ENCODE measurements at places on chromosomes 4 and X. TPM values are rescaled to one million over a fixed set of nuclear protein-coding genes. Genes with fewer than 3 reads are reported as not detected.

The SRPK3 gene
- total RNA-seq, result not detected

- DNase-seq, result no peak
Observed at GRCh38 chrX:11215191-11215921, 77.9 kb upstream of the AMELX start.

DNA sequence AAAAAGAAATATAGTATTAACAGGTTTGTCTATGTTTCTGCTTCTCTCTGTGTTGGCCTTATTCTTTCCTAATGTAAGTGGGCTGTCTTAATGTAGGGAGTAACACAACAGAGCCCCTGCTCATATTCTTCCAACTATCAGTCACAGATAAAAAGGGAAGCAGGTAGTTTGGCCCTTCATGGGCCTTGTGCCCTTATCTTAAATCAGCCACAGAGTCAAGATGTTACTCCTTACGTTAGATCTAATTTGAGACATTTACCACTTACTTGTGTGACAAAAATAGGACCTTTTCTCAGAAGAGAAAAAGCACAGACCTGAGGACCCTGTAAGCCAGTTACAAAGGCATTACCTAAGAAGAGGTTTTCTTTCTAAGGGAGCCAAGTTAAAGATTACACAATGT lies 589.0 kb downstream of the GRXCR1 start:
- DNase-seq, result no peak

DNA sequence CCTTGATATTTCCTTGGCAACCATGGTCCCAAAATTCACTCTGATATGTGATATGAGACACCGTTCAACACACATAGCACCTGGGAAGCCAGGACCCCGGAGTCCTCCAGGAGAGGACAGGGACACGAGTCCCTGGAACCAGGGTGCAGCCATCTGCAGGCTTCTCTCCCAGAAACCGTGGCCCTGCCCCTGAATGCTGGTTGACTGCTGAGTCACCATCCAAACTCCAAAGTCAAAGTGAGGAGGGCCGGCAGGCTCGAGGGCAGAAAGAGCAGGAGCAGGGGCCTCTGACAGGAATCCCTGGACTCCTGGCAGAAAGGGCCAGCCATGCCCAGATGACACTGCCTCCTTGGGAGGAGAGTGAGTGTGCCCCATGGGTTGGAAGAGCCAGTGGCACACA lies 6.9 kb upstream of the PNMA6A start:
- DNase-seq, result no peak

The APBB2 gene
- total RNA-seq, result 0.44 TPM

The S100G gene
- not detected for total RNA-seq

DNA sequence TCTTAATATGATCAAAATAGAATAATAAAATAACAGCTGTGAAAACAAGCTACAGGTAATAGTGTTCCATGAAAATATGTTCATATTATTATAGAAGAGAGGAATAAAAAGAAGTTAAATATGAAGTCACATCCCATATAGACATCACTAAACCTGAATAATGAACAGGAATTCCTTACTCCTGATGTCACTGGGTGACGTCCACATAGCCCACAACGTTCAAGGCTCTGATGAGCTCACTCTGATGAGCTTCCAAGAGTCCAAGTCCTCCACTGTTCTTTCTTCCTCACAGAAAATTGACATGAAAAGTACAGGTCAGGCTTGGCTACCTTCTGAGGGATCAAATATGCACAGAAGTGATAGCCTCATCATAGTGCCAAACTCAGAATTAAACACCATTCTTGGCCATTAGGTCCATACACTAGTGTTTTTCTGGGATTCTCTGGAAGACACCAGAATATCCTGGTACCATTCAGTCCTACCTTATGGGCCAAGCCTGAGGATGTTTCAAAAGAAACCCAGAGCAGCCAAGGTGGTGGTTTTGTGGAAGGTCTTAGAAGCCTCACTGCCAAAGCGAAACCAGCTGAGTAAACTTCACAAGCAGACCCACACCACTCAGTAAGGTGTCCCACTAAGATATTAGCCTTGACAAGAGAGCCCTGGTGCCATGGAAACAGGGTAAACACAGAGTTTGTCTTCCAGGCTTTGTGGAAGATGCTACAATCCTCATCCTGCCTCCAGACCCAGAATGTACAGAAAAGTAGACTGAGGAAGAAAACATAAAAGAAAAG lies 138.4 kb upstream of the HHIP start:
- DNase-seq, result no peak

GRCh38 chr4:41216294-41217019 lies 2.1 kb upstream of the APBB2 start:
- no peak for DNase-seq

DNA sequence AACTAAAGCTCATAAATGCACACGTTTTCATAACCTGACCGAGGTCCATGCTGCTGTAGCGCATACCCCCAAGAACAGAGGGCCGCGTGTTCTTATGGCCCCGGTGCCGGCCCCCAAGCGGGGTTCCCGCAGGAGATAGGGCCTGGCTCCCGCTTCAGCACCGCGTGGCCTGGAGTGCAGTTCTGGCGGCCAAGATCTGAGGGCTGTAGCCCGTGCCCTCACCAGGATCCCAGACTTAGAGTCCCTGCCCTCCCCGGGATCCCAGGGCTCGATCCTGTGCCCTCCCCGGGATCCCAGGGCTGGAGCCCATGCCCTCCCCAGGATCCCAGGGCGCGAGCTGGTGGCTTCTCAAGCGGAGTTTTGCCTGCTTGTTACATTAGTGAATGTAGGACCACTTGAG lies 1.0 kb upstream of the GRPEL1 start:
- DNase-seq, result no peak

The MAGEA10 gene
- not detected for total RNA-seq

The PIN4 gene
- 11.1 TPM for total RNA-seq

- DNase-seq, result no peak
Observed at GRCh38 chrX:45598861-45599260, 398.2 kb upstream of the DIPK2B start.

Data from naive thymus-derived CD8-positive, alpha-beta T cell (primary cell).